ENCODE measurements at places on chromosomes 5 and 9. TPM values are rescaled to one million over a fixed set of nuclear protein-coding genes. Genes with fewer than 3 reads are reported as not detected.
A peak's percentile ranks its signal among the peaks of the same experiment; 100 is the strongest.

- DNase-seq = peak; percentile 7
These were observed 4.2 kb upstream of the IRX2 start for GRCh38 chr5:2755681-2756171.

IL13 gene
- total RNA-seq = not detected

DNA sequence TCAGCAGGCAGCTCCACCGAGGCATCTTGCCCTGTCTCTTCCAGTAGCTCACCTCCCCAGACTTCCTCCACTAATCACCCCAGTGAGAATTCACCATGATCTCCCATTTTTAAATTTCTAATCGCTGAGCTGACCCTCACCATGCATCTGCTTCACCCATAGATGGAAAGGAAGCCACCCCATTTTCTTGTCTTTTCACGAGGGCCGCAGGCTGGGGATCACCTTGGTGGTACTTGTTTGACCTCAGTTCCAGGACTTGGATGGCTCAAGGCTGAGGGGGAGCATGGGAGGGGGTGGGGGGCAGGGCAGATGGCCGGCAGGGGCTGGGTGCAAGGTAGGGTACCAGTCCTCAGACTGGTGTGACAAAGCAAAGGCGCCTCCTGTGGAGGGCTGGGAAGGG lies 3.6 kb downstream of the PROP1 start:
- DNase-seq = no peak

FOXD4L5 gene
- 0.52 TPM for total RNA-seq

DNA sequence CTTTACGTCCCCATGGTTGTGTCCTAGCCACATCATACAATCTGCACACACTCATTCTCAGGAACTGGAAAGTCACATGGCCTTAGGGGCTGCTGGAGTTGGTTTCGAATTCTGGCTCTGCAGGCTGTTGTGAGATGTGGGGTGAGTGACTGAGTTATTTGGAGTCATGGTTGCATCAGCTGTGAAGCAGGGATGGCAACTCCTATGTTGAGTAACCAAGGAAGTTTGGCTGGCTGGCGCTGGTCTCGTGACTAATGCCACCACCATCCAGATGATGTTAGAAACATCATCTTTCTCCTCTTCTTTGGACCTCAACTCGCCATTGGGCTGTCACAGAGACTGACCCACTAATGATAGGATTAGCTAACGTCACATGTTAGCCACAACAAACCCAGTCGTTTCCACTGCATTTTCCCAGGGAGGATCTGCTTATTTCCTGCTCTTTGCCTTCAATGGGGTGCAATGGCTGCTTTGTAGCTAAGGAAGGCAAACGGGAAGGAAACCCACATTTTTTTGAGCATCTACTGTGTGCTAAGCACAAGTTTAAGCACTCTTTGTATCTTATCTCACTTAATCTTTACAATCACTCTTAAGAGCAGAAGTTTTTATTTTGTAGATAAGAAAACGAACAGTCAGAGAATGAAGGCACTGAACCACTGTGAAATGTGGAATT lies 78.1 kb upstream of the UBTD2 start:
- DNase-seq = peak; percentile 99

Data from mammary epithelial cell (primary cell).